Tongue (tissue), 3 donors: ENCODE measurements at places on chromosomes 7 and 10. TPM values are rescaled to one million over a fixed set of nuclear protein-coding genes. Genes with fewer than 3 reads are reported as not detected.

GRCh38 chr10:65968871-65969270 is 957.0 kb upstream of the LRRTM3 start:
- no peak for DNase-seq

- peak; percentile 77 for DNase-seq
Observed at GRCh38 chr7:101814081-101814990, 3.1 kb upstream of the CUX1 start.

GRCh38 chr10:111739125-111739873 is 444.3 kb downstream of the GPAM start:
- DNase-seq: no peak

DNA sequence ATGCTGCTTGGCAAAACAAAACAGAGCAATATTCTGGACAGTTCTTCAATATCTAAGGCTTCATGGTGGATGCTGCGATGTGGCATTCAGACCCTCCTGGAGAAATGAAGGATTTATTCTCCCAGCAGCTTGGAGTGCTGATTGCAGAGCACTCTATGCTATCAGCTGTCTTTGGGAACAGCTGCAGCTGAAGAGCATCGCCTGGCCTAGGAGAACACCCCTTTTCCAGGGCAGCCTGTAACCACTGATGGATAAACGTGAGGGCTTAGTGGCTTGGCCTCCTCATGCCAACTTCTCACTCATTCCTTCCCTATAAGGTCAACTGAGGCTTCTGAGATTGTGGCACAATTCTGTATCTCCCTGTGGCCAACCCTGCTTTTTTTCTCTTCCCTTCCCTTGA is 638.1 kb upstream of the CNTNAP2 start:
- peak; percentile 78 for DNase-seq

DNA sequence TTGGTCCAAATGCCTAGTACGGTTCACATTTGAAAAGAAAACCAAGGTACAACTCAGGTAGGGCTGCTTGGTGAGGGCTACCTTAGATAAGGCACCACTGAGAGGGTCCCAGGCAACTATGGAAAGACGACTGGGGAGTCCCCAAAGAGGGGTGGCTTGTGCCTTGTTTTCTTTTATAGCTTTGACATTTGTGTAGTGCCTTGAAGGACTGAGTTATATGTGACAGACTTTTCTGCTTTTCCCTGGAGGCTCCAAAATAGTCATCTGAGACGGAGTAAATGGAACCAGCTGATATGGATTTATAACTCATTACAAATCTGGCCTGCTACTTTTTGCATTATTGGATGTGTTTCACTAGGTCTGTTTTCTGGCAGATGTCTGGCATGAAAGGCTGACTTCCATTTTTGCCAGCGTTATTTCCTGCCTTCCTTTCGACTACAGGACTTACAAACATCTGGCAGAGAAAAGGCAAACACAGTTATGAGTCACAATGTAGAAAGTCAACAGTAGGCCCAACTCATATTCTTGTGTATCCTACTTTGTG is 88.2 kb upstream of the IMMP2L start:
- DNase-seq: peak; percentile 72

DNA sequence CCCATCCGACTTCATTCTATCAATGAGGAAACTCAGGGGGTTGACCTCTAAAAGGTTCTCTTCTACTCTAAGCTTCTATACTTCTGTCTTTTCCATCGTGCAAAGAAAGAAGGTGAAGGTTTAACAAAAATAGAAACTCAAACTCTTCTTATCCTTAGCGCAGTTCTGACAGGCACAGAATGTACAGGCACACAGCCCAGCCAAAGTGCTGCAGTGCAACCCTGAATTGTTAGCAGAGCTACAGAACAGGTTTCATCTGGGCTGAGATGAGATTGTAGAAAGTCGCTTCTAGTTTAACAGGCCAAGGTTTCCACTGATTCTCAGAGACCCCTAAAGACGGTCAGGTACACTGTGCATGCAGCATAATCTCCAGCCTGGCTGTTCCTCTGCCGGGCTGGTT is 79.3 kb upstream of the AFAP1L2 start:
- DNase-seq: no peak

BBIP1 gene
- total RNA-seq: 25.2 TPM
